ENCODE measurements at places on chromosomes 5 and 9.

DNA sequence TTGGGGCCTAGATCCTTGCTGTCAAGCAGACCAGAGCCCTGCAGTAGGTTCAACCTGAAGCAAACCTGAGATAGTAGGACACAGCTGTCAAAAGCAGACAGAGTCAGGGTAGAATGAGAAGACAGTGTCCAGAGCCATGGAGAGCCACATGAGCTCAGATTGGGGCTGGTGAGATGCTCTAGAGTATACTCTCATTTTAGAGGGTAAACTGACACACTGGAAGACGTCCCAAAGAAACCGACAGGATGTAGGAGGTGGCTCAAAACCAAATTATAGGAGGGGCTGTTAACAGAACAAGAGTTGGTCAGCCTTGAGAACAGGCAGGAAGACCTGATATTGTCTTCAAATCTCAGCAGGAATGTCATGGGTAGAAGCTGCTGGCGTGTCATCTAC lies 11.5 kb downstream of the CCDC69 start:
- DNase-seq, result no peak

DNA sequence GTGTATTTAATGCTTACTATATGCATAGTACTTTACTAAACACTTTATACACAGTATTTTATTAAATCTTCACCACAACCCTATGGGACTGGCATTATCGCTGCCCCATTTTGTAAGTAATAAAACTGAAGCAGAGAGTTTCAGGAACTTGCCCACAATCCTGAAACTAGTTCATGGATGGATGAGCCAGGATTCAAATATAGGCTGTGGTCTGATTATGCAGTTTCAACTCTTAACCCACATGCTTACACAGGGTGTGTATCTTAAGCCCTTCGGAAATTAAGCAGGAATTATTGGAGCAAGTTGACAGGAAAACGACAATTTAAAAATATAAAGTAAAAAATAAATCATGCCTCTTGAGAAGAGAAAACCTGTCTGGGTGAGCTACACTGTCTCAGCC lies 109.0 kb downstream of the ATP10B start:
- no peak for DNase-seq

GRCh38 chr5:60960591-60960990 lies 15.6 kb downstream of the NDUFAF2 start:
- DNase-seq, result peak; percentile 6

DNA sequence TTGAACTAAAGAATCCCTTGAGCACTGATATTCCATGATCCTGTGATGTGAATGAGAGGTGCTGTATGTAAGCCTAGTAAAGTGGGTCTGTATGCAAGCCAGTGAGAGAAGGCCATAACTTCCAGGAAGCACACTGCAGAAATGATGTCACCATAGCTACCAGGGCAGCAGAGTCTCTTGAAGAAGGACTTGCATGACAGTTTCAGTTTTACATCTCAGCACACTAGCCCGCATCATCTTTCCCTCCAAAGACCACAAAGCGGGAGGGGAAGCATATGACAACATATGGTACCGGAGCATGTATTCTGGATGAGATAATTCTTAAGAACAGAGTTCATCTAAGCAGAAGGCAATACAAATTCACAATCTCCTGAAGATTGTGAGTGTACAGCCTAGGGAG lies 37.6 kb upstream of the MAST4 start:
- no peak for DNase-seq

- peak; percentile 38 for DNase-seq
Measured at GRCh38 chr5:147391781-147392180, 118.1 kb downstream of the DPYSL3 start.

- DNase-seq, result no peak
Measured at GRCh38 chr9:101453776-101454570, 18.4 kb upstream of the ALDOB start.

DNA sequence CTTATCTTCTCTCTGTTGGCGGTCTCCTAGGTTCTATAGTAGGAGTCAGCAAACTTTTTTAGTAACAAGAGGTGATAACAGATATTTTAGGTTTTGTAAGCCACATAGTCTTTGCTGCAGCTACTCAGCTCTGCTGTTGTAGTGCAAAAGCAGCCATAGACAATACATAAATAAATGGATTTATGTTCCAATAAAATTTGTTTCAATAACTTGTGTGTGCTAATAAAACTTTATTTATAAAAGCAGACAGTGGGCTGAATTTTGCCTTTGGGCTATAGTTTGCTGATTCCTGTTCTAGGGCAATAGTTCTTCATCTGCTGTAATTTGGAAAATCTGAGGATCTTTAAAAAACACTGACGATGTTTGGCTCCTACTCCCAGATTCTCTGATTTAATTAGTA lies 469.4 kb upstream of the TNC start:
- no peak for DNase-seq

DNA sequence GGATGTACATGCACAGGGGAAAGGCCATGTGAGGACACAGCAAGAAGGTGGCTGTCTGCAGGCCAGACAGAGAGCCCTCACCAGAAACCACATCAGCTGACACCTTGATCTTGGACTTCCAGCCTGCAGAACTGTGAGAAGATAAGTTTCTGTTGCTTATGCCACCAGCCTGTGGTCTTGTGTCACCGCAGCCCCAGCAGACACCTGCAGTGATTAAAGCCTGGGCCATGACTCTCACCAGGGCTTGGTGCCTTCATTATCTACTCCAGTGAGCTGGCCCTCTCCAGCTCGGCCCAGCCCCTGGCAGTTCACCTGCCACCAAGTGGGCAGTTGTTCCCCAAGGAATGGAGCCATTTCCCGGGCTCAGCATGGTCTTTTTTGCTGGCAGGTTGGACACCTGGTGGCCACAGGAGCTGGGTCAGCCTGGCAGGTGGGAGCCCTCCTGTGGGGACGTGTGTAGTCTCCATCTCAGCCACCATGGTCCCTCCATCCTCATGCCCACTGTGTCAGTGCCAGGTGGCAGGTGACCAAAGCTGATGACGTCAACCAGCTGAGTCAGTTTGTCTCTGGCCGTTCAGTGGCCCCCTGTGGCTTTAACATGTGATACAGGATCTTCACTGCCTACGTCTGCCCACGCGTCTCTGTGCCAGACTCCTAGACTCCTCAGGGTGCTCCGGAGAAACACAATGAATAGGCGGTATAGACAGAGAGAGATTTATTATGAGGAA lies 99.9 kb upstream of the PPP1R26 start:
- no peak for DNase-seq

DNA sequence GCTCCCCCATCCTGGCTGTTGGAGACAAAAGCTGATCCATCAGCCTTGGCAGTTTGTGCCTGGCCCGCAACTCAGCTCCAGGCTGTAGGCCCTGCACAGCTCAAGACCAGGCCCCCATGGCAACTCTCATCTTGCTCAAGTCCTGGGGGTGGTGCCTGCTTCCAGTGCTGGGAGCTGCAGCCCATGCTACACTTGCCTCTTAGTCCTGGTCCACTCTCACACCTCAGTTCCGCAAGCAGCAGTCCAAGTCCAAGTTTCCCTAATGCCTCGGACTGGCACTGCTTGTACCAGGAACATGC lies 14.2 kb downstream of the AHRR start:
- no peak for DNase-seq

DNA sequence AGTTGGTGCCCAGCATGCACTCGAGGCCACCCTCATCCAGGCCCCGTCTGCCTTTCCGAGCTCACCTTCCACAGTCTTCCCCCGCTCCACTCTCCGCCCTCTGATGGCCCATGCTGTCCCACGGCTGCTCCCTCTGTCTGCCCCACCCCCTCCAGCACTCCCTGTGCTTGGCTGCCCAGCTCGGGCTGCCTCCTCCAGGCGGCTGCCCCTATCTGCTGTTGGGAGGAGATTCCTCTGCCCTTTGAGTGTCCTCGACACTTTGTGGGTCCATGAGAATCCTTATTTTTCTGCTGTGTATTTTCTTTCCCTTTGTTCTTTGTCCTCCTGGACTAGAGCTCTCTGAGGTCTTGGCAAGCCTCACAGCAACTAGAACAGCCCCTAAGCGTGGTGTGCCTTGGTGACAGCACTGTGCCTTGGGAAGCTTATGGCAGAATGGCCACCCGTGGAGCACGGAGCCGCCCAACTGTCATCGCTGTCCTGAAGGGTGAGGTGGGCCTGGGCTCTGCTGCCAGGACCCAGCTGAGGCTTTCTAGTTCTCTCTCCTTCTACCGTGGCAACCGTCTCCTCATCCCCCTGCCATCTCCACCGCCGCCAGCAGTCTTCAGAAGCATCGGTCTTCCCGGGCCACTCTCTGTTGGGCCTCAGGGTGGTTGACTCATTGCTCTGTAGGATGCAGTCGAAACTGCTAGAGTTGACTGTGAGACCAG lies 5.2 kb downstream of the NTMT1 start:
- DNase-seq, result no peak

DNA sequence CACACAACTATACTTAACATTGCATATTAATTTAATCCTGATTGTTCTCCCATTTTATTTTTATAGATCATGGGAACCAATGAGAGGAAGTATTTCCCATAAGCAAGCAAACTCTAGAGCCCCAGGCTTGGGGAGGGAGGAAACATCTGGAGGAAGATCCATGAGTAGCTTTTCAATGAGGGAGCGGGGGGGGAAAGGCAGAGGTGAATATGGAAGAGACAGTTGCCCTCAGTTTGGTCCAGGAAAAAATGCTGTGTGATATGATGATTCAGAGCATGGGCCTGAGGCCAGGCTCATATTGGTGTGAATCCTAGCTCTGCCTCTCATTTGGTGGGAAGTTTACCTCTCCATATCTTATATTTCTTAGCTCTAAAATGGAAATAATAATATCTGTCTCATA lies 42.2 kb upstream of the ALDOB start:
- DNase-seq, result no peak

- DNase-seq, result no peak
Measured at GRCh38 chr5:57655228-57655627, 172.6 kb upstream of the ACTBL2 start.

DNA sequence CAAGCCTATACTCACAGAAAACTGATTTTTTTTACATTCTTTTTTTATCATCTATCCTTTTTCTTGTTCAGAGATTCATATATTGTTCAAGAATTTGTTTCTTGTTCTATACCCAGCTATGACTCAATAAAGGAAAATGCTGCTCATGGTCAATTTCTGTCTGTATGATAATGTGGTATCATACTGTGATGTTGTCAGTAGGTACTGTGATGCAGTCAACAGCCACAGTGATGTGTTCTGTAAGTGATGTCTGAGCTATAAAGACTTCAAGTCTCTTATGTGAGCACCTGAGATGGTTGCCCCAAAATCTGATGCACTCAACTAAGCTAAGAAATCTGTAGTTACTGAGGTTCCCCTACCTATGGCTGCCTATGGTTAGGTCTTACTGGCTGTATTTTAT lies 294.2 kb upstream of the GRIN3A start:
- no peak for DNase-seq

DNA sequence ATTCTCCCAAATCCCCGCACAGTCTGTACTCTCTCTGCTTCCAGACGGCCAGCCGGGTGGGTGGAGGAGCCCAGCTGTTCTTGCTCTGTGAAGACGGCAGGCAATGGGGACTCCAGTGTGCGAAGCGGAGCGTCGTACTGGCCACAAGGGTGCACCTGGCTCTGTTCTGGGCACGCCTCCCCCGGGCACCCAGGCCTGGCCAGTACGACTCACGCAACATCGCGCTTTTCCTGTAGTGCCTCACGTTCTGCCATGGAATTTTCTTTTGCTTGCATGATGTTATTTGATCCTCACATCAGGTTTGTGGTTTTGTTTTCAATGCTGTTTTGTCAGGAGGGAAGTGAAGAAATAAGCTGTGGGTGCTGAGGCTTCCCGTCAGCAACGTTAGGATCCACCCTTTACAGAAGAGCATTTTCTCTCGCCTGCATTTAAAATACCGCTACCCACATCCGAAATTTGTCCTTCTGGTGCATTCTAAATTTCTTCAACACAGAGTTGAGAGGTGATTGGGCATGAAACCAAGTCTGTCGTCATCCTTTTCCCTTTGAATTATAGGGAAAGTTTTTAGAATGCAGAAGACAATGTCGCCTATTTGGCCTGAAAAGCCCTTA lies 311.7 kb downstream of the TRIM36 start:
- DNase-seq, result no peak

DNA sequence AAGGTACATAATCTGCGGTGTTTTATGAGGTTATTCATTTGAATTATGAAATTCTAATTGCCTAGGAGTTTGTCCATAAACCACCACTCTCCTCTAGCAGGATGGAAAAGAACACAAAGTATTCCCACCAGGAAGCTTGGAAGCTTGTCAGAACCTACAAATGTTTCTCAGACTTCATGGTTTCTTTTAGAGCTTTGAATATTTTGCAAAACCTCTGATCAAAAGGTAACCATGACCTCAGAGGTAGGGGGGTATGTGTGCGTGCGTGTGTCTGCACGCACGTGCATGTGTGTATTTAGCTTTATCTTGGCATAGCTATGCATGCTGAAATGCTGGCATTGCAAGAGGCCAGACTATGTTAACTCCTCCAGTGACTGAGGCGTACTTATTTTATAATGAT lies 847.0 kb downstream of the TLE1 start:
- DNase-seq, result no peak

DNA sequence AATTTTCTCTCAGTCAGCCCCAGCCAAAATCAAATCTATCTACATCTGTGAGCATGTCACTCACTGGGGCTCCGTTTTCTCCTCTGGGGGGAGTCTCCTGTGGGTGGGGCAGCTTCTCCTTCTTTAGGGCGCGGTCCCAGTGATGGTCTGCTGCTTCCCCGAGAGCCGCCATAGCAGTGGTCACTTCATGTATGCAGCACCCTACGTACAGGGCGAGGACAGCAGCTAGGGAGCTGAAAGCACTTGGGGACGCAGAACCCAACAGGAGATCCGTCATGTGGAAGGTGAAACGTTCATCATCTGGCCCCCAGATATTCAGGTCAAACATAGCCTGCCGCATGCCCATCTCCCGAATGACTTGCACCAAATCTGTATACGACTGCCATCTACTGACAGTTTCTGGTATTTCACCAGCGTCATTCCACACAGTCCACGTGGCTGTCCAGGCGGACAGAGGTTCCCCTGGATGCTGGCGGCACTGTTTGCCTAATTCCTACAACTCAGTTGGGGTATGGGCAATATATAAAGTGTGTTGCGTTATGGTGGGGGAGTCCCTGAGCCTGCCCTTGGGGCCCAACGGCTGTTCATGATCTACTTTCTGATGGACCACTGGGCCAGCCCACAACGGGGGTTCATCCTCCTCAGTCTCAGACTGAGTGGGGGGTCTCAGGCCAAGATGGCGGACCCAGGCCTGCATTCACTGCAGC lies 795.0 kb downstream of the EFNA5 start:
- DNase-seq, result peak; percentile 35
